ENCODE measurements at places on chromosomes 12 and 14.

DNA sequence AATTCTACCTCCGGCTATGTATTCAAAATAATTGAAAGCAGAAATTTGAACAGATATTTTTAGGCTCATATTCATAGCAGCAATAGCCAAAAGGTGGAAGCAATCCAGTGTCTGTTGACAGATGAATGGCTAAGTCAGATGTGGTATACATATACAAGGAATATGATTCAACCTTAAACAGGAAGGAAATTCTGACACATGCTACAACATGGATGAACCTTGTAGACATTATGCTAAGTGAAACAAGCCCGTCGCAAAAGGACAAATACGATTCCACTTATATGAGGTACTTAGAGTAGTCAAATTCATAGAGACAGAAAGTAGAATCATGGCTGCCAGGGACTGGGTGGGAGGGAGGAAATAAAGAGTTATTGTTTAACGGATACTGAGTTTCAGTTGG, 331.6 kb downstream of the PCNX1 start:
- no peak for DNase-seq

DNA sequence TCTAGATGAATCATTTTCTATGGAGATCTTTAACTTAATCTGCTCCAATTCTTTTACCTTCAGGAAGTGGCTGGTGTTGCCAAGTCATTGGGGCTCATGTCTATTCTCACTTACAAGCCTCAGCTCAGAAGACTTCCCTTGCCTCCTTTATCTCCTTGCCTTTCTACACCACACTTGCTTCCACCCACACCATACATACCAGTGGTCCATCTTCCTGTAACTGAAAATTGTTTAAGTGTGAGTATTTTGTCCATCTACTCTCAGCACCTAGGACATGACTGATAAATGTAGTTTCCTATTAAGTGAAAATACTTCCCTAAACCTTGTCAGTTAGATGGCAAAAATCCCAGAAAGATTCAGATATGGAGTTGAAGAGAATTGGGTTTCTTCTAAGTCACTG, 199.7 kb upstream of the CPNE8 start:
- no peak for DNase-seq

- DNase-seq, result no peak
Measured at GRCh38 chr12:685388-685787, 22.1 kb upstream of the NINJ2 start.

DNA sequence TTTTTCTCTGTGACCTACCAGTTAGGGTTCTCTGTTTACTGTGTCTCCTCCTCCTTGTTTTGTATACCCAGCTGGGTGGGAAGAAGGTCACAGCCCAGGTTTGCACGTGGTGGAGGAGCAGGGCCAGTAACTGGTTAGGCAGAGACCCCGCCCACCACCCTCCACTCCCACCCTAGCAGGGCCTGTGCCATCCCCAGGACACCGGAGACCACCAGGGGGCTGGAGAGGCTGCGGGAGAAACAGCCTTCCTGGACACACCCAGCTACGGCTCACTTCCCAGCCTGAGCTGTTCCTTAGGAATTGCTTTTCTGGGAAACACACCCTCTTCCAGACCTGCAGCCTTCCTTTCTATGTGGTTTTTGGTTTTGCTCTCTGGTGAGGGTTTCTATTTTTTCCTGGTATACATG, 21.1 kb downstream of the BDKRB2 start:
- peak; percentile 40 for DNase-seq

DNA sequence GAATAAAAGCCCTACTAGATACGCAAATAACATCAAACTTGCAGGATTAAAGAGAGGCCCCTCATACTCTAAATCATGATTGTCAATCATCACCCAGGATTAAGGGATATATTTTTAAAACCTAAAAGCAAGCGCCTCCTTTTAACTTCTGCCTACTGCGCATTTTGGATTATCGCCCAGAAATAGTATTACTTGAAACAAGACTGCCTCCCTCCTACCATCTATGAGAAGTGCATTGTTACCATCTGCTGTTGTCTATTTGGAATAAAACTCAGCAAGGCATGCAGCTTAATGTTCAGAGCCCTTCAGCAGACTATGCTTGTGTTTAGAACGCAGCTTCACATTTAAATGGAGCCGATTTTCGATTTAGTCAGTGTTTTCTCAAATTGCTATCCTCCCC, 79.6 kb downstream of the EXOC5 start:
- DNase-seq, result no peak
